ENCODE measurements at places on chromosomes 16 and 17. TPM values are rescaled to one million over a fixed set of nuclear protein-coding genes. Genes with fewer than 3 reads are reported as not detected.

GNG13 gene
- total RNA-seq, result not detected

GRCh38 chr16:12147681-12148080, 171.1 kb downstream of the SNX29 start:
- DNase-seq, result peak; percentile 46

GRCh38 chr16:57949013-57949412, 21.9 kb downstream of the CNGB1 start:
- no peak for DNase-seq

NACA2 gene
- not detected for total RNA-seq

- DNase-seq, result no peak
These were observed 64.6 kb downstream of the GTF3C1 start for GRCh38 chr16:27485126-27485525.

DNA sequence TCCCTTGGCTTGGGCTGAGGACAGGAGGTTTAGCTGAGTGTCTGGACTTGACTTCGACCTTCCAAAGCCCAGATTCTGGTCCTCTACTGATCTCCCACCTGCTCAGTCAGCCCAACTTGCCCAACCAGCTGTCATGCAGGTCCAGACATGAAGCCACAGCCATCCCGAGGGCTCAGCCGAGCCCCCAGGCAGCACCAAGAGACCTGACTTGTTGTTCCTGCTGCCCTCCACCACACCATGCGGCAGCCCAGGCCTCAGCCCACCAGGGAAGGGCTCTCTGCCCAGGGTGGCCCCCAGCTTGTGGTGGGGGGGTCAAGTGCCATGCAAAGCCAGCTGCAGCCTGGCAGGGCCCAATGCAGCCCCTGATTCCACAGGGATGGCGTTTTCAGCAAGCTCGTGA, 17.2 kb upstream of the CACNG4 start:
- DNase-seq, result no peak
